Stimulated activated CD4-positive, alpha-beta T cell treated with anti-CD3 and anti-CD28 coated beads, Interleukin-2, amount 100 ng/mL, for 24 hours (primary cell): ENCODE measurements at places on chromosomes 3 and 15.

- no peak for DNase-seq
These were observed 32.9 kb downstream of the CHP1 start for GRCh38 chr15:41263891-41264351.

DNA sequence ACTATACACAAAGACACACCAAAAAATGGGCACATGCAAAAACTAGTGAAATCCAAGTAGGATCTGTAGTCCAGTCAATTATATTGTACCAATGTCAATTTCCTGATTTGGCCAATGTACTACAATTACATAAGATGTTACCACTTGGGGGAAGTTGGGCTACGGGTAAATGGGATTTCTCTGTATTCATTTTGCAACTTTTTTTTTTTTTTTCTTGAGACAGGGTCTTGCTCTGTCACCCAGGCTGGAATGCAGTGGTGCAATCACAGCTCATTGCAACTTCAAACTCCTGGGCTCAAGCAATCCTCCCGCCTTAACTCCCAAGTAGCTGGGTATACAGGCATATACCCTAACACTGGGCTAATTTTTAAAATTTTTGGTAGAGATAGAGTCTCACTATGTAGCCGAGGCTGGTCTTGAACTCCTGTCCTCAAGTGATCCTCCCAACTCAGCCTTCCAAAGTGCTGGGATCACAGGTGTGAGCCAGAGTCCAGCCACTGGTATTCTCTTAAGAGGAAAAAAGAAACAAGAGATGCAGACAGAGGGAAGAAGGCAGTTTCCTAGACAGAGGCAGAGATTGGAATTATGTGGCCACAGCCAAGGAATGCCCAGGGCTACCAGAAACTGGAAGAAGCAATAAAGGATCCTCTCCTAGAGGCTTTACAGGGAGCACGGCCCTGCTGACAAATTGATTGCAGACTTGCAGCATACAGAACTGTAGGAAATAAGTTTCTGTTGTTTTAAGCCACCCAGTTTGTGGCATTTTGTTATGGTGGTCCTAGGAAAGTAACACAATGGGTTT lies 33.3 kb downstream of the TFDP2 start:
- DNase-seq = no peak

DNA sequence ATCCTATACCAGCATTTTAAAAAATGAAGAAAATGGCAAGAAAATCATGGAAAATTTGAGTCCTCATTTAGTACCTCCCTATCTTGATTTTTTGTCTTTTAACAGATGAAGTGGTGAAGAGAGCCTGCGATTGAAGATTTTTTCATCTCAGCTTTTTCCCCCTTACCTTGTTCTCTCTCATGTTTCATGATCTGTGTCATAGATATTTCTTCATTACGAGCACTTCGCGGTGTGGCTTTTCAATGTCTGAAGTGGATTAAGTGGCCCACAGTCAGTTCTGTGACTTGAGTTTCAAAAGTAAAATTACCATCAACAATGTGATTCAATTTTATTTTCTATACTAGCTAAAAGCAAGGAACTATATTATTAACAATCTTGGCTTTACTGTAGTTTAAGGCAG lies 147.2 kb downstream of the FNDC3B start:
- DNase-seq = no peak

- DNase-seq = no peak
These were observed 283.8 kb downstream of the ZPLD1 start for GRCh38 chr3:102718651-102719050.

DNA sequence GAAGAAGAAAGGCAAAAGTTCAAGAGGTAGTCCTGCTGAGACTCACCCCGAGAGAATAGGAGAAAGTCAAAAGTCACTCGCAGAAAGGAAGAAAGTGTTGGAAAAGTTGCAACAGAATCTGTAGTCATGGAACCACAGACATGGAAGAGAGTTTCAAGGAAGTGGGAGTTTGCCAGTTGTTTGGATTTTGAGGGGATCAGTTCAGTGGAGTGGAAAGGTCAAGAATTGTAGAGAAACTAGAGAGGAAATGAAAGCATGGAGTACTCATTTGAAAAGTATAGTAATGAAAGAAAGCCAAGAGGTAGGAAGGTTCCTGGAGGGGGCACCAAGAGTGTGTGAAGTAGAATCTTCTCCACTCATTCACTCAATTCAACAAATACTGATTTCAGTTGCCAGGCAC lies 34.7 kb downstream of the SPTSSB start:
- no peak for DNase-seq

- DNase-seq = no peak
These were observed 27.1 kb downstream of the CPN2 start for GRCh38 chr3:194323785-194324735.

- no peak for DNase-seq
These were observed 2.7 kb upstream of the KNSTRN start for GRCh38 chr15:40379853-40380252.

DNA sequence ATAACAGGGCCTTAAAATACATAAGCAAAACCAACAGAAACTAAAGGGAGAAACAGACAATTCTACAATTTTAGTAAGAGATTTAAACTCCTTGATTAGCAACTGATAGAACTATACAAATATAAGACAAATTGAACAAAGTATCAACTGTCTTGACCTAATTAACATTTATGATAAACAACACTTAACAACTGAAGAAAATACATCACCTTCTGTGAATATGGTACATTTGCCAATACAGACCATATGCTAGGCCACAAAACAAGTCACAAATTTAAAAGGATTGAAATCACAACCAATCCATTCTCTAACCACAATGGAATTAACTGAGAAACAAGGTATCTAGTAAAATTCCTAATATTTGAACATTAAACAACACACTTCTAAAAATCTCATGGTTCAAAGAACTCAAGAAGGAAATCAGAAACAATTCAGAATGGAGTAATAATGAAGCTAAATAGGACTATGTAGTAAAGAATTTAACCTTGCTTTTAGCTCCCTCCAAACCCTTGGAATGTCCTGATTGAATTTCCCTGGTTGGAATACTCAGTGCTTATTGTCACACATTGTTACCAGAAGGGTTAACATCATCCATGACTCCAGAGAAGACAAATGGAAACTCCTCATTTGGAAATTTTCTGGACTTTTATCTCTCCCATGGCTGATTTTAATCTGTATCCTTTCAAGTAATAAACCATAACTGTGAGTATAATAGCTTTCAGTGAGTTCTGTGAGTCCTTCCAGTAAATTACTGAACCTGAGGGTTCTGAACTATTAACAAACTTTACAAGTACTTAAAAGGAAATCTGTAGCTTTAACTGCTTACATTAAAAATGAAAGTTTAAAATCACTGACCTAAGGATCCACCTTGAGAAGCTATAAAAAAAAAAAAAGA lies 88.8 kb downstream of the DLG1 start:
- no peak for DNase-seq

- DNase-seq = peak; percentile 78
These were observed 2.6 kb upstream of the APEH start for GRCh38 chr3:49671291-49672288.

DNA sequence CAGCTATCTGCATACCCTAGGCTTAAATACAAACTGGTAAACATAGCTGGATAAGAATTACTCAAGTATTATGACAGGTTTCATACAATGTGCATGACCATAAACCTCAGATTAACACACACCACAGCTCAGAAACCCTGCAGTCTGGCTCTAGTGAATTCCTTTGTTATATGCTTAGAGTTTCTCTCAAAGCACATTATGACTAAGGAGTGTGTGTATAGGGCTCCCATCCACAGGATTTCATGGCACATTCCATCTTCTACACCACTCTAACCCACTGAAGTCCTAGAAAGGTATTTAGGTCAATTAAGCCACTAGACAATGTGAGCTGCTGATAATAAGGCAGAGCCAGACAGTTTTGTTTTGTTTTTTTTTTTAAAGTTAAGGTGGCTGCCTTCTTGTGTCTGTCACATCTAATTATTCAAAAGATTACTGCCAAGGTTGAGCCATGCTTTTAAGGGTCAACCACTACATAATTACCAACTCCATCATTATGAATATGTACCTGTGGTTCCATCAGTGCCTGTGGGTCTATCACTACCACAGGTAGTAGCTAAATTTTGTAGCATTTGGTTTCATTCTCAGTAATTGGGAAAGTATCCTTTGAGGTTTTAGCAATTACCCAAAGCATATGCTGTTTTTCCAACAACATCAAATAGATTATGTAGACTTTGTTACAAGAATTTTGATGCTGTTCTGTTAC lies 107.0 kb downstream of the ALCAM start:
- DNase-seq = no peak

- no peak for DNase-seq
These were observed 2.0 kb downstream of the DVL3 start for GRCh38 chr3:184157206-184157605.

- DNase-seq = no peak
These were observed 346.3 kb upstream of the MDFIC2 start for GRCh38 chr3:70658513-70659310.
